Muscle of leg (tissue), 16 donors: ENCODE measurements at places on chromosomes 16 and 17. TPM values are rescaled to one million over a fixed set of nuclear protein-coding genes. Genes with fewer than 3 reads are reported as not detected.

GNG13 gene
- total RNA-seq, result not detected

KRT12 gene
- not detected for total RNA-seq

GALR2 gene
- total RNA-seq, result not detected

DNASE1L2 gene
- total RNA-seq, result 0.89 TPM

GRAP gene
- 2.7 TPM for total RNA-seq

SLC13A5 gene
- 0.04 TPM for total RNA-seq

PRR15L gene
- not detected for total RNA-seq

CXCL16 gene
- 1.7 TPM for total RNA-seq

TCF25 gene
- 109 TPM for total RNA-seq

ZSCAN10 gene
- total RNA-seq, result 0.13 TPM

TMIGD1 gene
- not detected for total RNA-seq

SEPHS2 gene
- 3.5 TPM for total RNA-seq

KCNH4 gene
- not detected for total RNA-seq

KCNG4 gene
- total RNA-seq, result under 0.01 TPM
